ENCODE measurements at places on chromosomes 13 and 19.

- DNase-seq = no peak
Measured at GRCh38 chr19:7921302-7921966, 1.3 kb downstream of the SNAPC2 start.

DNA sequence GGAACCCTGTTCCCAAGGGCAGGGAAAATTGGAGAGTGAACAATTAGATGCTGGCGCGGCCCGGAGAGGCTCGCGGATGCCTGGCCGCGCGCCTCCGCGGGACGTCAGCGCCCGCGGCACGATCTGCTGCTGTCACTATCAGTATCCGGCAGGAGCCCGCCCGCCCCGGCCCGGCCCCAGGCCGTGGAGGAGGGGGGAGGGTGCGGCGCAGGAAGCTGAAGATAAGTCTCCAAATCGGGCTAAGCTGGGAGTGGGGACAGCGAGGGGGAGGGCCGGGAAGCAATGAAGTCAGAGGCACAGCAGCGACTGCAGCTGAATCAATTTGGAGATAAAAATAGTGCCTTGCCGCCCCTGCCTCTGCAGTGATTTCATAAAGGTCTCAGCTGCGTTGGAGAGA lies 441.5 kb upstream of the KLF12 start:
- peak; percentile 3 for DNase-seq

DNA sequence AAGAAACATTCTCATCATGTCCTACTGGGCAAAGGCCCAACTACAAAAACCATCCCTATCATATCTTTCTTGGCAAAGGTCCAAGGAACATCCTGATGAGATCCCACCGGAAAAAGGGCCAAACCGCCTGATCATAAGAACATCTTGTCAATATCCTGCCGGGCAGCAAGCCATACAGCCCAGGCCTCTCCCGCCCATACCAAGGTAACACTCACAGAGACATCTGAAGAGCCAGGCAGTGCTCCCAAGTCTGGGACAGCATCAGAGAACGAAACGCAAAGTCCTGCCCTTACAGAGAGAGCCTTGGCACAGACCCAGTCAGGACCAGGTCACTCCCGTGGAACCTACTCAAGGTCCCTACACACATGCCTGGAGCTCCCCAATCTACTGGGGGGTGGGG lies 18.5 kb upstream of the ZNF331 start:
- no peak for DNase-seq

GRCh38 chr13:113520571-113520970 lies 30.1 kb upstream of the DCUN1D2 start:
- no peak for DNase-seq

DNA sequence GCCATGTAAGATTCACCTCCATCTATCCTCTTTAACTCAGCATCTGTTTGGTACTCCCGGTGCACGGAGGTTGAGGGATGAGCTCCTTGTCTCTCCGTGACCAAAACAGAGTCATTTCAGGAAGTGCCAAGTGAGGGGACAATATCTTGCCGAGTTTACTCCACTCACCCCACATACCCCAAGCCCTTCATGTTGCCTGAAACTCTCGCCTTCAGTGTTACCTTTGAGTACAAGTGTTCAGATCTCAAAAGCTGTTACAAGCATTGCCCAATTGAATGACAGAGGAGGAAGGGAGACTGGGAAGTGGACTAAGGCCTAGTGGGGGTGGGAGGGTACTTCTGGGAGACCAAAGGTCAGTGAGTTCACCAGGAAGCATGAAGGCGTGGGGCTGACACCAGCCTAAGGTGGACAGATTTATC lies 6.0 kb upstream of the SIGLEC12 start:
- no peak for DNase-seq

DNA sequence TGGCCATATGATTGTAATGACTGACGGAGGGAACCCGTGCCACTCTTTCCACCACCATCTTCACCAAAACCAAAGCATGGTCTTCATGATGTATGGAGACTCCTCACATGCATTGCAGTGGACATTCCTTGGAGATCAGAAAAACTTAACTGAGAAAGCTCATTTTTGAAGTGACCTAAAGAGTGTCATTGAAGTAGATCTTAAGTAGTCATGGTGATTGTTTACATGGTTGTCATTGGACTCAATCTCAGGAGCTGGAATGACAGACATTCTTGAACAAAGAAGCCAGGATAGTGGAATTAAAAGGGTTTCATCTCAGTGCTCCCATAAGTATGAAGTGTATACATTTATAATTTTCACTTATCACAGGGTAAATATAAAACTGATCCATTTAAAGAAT lies 236.7 kb upstream of the IPO5 start:
- DNase-seq = no peak

DNA sequence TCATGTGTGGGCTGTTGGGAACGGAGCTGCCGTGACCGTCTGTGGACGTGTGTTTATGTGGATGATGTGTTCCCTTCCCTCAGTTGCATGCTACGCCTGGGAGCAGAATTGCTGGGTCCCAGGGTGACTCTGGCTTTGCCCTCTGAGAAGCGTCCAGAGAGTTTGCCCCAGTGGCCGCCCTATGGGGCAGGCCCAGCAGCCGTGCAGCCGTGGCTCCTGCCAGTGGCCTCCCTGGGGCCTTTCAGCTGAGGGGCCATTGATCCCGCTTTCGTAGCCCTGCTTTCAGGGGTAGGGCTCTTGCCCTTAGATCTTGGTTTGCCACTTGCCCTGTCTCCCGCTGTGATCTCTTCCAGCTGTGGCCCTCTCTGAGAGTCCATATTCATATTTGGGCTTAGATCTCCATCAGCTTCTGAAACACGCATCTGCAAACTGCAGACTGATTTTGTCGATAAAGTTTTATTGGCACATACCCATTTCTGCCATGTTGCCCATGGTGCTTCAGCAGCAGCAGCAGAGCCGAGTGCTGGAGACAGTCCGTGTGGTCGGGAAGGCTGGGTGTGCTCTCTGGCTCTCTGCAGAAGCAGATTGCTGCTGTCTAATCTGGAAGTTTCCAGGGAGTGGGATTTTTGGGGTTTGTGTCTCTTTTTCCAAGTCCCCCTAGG lies 17.6 kb downstream of the GNA11 start:
- DNase-seq = no peak

DNA sequence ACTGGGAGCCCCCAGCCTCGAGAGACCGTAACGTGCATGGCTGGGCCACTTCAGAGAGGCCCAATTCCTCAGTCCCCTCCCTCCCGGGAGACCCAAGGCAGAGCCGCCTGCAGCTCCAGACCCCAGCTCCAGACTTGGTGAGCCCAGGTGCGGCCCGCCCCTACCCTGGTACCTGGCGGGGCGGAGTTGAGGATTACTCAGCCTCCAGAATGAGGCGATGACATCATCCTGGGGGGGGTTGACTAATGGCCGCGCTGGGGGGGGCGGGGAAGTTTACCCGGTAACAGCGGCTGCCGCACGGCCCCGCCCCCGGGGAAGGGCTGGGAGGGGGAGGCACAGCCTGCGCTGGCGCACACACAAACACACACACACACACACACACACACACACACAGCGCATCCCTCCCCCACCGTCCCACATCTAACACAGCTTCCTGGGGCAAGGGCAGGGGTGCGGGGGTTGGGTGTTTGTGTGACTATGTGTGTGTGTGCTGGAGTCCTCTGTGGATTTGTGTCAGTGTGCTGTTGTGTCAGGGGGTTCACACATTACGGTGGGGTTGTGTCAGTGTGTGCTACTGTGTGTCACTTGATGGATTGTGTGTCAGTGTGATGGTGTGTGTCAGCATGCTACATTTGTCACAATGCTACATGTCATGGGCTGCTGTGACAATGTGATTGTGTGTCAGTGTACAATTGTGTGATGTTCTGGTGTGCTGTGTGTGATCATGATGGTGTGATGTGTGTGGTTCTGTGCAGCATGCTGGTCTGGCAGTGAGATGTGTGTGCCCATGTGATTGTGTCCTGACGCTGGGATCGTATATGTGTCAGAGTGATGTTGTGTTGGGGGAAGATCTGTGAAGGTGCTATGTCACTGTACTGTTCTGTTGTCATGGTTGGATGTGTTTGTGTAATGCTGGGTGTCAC lies 10.3 kb upstream of the BBC3 start:
- peak; percentile 78 for DNase-seq

- no peak for DNase-seq
Measured at GRCh38 chr13:105906746-105907145, 628.7 kb downstream of the EFNB2 start.

DNA sequence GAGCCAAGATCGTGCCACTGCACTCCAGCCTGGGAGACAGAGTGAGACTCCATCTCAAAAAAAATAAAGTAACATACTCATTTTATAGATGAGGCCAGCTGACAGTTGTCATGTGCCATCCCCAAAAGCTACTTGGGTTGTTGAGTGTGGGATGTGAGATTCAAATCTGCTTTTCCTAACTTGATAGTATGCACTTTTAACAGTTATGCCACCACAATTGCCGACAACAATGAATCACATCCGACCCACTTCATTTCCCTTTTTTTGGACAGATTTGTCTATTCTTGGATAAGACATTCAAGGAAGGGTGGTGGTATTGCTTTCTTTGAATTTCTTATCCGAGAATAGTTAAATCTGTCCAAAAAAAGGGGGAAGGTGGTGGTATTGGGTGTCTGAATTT lies 16.3 kb upstream of the DNMT1 start:
- DNase-seq = no peak

DNA sequence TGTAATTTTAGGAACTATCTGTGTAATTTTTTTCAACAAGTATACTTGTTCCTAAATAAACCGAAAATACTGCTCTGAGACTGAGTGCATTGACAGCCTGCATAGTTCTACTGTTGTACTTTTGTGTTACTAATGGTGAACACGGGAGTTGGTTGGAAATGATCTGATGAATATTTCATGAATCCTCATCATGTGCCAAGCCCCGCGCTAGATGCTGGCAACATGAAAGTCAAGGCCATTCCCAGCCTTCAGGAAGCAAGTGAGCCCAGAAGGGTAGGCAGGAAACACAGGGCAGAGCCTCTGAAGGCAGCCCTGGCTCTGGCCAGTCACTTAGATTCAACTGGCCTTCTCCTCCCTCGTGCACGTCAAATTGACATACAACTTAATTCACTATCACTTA lies 106.1 kb downstream of the ABCC4 start:
- no peak for DNase-seq

DNA sequence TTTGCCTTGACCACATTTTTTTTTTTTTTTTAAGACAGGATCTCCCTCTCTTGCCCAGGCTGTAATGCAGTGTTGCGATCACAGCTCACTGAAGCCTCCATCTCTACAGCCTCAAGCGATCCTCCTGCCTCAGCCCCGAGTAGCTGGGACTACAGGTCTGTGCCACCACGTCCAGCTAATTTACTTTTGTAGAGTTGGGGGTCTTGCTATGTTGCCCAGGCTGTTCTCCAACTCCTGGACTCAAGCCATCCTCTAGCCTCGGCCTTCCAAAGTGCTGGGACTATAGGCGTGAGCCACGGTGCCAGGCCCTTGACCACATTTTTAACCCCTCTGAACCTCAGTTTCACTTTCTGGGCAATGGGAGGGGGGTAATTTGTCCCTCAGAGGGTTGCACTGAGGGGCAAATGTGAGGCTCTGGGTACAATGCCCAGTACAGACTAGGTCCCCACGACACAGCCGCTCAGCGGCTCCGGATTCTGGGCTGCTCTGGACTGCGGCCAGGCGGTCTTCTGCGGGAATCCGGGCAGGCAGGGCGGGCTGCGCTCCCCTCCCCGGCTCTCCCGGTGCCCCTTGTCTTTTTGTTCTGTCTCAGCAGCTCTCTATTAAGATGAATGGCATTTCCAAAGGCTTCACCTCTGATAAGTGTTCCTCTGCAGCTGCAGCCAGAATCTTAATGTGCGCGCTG lies 3.8 kb upstream of the ALOX5AP start:
- DNase-seq = no peak

DNA sequence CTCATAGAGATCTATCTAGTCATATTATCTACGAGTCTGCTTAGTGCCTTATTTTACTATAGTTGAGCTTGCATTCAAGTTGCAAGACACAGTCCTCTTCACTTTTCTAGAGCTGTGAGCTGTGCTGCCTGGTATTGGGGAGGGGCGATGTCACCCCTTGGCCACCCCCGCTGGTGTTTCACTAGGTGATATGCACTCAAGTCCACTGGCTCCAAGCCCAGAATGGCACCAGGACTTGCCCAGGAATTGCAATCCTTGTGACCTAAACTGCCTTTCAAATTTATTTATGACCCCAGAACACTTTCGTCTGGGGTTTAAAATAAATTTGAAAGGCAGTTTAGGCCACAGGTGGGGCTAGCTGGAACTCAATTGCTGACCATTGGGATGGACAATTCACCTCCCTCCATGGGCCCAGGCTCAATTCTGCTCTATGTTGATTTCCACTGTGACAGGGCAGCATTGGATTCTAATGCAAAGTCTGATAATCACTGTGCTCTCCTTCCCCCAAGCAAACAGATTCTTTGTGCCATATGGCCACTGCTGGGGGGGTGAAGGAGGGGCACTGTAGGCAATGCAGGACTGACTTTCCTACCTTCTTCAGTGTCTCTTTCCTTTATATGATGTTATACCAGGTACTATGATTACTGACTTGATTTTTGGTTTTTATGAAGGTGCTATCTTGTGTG lies 1244.2 kb upstream of the MIR17HG start:
- DNase-seq = no peak

DNA sequence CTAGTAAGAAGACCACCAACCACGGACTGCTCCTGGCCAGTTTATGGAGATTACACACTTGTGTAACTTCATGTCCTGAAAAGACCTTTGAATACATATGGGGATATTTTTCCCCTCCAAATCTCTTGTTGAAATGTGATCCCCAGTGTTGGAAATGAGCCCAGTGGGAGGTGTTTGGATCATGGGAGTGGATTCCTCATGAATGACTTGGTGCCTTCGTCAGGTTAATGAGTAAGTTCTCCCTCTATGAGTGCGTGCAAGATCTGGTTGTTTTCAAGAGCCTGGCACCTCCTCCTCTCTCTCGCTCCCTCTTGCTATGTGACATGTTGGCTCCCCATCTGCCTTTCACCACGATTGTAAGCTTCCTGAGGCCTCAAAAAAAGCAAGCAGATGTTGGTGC lies 769.0 kb upstream of the SLITRK1 start:
- no peak for DNase-seq

GRCh38 chr13:102825921-102826706 lies 19.7 kb upstream of the ERCC5 start:
- no peak for DNase-seq

DNA sequence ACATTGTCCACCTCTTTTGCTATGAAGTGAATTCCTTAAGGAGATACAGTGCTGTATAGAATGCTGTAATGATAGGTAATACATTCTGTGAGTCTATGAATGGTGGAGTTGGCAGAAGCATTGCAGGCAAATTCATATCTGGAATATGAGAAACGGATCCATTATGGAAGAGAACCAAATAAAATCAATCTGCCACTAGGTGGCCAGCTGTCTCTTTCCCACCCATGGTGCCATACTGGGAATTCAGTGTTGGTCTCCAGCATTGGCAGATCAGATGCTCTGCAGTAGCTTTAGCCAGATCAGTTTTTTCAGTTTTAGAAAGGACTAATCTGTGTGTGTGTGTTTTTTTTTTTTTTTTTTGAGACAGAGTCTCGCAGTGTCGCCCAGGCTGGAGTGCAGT lies 27.6 kb downstream of the DNAJC3 start:
- no peak for DNase-seq

- no peak for DNase-seq
Measured at GRCh38 chr19:40585241-40585981, 8.7 kb downstream of the SHKBP1 start.

- no peak for DNase-seq
Measured at GRCh38 chr13:40191186-40191980, 475.1 kb downstream of the FOXO1 start.

All from stimulated activated CD8-positive, alpha-beta memory T cell treated with anti-CD3 and anti-CD28 coated beads, Interleukin-4, amount 100 ng/mL, for 1 hour (primary cell).